ENCODE measurements at places on chromosomes 11 and 22. TPM values are rescaled to one million over a fixed set of nuclear protein-coding genes. Genes with fewer than 3 reads are reported as not detected.
A peak's percentile ranks its signal among the peaks of the same experiment; 100 is the strongest.

DNA sequence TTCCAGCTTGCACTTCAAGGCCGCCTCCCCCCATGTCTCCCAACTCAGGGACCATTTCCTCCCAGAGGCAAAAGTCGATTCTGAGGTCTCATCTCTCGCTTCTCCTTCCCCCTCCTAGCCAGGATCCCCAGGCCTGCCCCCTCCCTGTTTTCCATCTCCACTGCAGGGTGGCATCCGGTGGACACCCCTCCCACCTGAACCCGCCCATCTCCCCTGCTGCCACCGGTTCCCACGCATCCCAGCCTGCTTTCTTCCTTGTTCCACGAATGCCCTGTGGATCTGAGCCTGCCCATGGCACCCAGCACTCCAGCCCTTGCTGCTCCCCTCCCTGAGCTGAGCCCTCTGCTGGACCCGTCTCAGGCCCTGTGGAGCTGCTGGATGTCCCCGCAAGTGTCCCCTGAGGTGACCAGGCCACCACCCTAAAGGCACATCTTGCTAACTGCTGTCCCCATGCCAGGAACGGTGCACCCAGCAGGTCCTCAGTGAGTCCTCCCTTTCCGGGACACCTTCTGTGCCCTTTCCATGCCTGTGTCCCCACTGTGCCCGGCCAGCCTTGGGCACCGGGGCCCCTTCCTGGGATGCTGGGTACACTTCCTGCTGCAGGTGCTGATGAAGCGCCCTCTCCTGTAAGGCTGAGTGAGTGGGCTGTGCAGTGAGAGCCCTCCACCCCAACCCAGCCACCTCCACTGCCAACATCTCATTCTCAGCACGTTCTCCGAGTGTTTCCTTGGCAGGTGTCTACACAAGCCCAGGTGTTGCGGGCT lies 936 bp downstream of the IL17REL start:
- DNase-seq: peak; percentile 53

- DNase-seq: no peak
These were observed 14.3 kb downstream of the MTFP1 start for GRCh38 chr22:30439836-30440235.

DNA sequence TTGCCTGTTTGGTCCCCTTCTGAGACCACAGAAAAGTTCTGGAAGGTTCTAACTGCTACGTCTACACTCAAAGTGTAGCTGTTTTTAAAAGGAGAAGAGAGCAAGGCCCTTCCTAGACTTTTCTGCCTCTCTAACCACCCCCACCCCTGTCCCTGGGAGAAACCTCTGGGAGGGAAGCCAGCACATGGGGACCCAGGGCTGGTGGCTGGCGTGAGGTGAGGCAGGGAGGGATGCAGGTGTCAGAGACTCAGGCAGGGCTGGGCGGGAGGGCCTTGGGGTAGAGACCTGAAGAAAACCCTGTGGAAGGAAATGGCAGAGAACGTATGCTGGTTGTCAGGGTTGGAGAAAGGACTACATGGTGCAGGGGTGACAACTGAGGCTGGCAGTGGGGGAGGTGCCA lies 26.7 kb downstream of the ARRB1 start:
- DNase-seq: no peak

DNA sequence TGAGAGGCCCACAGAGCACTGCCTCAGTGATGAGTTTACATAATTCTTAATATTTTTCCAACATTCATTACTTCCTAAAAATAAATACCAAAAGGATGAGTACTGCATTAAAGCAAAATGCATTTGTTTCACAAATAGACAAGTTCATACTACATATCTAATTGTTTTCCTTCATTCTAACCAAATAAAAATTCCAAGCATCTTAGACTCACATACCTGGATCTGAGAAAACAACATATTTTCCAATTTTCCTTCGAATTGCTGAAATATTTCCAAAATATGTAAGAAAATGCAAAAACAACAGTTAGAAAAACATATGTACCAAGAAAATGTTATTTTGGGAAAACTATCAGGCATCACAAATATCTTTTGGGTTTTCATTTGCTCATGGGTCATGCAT lies 127.9 kb upstream of the CEP126 start:
- no peak for DNase-seq

- DNase-seq: no peak
These were observed 15.2 kb downstream of the EED start for GRCh38 chr11:86259730-86260129.

DNA sequence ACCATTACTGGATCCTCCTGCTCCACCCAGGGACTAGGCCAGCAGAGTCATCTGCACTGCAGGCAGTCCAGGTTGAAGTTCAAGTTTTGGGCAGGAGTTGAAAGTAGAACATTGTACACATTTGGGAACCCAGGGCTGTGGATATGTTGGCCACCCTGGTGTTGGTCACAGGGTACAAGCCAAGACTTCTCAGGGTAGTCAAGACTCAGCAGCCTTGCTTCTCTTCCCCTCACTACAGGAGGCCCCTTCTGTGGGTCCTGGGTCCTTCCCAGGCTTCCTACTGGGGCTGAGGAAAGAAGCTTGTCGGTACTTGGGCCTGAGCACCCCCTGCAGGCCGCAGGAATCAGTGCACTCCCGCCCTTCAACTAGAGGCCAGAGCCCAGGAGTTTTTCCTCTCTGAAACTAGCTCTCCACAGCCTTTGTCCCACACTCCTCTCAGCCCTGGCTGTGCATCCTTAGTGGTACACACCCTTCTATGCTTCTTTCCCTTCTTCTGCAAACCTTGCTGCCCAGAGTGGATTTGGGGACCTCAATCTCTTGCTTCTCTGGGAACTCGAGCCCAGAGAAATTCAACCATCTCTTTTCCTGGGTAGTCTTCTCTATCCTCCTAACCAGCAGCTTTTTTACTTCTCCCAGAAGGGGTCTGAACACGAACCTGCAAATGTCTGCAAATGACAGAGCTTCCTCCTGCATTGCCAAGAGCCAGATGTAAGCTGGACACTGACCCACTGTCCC lies 2.6 kb upstream of the HPX start:
- peak; percentile 62 for DNase-seq

GRCh38 chr11:9802291-9802861 lies 138.5 kb downstream of the SWAP70 start:
- DNase-seq: no peak

- no peak for DNase-seq
These were observed 36.9 kb downstream of the CPT1A start for GRCh38 chr11:68804786-68805185.

DNA sequence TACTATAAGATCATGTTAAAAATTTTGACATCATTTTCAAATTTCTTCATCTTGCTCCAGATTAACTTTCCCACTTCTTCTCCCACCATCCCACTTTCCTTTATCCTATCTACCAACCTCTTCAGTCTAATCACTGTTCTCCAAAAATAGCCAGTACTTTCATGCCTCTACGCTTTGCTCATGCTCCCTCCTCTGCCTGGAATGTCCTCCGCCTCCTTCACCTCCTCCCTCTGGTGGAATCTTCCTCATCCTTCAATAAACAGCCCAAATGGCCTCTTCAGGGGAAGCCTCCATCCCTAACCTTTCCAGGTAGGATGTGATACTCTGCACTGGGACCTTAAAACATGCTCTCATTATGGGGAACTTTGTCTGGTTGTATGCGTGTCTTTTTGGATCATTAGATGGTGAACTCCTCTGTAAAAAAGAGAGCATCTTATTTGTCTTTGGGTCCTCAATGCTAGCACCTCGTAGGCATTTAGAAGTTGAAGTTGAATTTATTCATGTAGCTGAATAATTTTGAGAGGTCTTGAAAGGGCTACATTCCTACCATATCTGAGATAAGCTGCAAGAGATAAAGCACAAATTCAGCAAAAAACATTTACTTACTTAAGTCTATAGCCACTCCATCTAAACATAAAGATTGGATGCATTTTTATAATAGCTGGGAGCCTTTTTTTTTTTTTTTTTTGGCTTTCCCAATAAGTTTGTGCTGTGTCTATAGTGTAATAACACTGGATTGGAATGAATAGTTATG lies 8.0 kb upstream of the CSRP3 start:
- DNase-seq: no peak

DNA sequence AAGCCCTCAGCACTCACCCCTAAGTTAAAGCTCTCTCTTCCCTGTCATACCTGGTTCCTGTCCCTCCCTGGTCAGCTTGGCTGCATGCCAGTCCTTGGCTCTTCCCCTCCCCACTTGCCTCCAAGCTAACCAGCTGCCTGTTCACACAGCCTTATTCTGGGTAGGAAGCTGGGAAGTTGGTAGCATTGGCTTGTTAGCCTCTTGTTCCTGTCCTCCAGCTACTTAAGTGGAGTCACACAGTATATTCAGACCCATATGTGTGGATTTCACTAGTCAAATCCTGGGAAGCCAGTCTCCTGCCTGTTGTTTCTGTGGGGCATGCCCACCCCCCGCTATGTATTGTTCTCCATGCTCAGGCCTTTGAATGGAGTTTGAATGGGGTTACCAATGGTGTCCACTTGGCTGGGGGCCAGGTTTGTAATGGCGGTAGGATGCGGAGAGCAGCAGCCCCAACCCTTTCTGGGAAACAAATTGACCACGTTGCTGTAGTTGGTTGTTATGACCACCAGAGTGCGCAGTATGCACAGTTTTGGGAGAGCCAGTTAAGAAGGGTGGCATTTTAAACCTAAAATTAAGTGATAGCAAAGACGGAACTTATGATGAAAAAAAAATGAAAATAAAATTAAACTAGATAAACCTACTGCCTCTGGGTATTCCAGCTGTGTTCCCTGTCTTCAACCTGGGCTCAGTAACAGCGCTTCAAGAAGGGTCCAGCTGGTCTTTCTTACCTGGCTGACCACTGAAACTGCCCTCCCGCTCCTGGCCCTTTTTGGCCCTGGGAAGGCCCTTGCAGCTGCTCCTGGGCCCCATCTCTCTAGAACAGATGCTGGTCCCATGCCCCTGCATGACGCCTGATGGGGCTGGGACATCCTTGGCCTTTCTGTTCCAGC lies 10.7 kb upstream of the RPS3 start:
- peak; percentile 77 for DNase-seq

GRCh38 chr11:59666969-59667368 lies 1.9 kb downstream of the PATL1 start:
- no peak for DNase-seq

ZNF215 gene
- total RNA-seq: 2.3 TPM

GGTLC2 gene
- total RNA-seq: 2.7 TPM

LMNTD2 gene
- total RNA-seq: 6.0 TPM

NXPE2 gene
- total RNA-seq: 0.38 TPM

SCARF2 gene
- 12.6 TPM for total RNA-seq

UBQLN3 gene
- 0.50 TPM for total RNA-seq

SLC25A45 gene
- total RNA-seq: 13.0 TPM

MCHR1 gene
- not detected for total RNA-seq

OR10D3 gene
- not detected for total RNA-seq
